ENCODE measurements at places on chromosomes 4 and X.
A peak's percentile ranks its signal among the peaks of the same experiment; 100 is the strongest.

GRCh38 chr4:25078523-25078922 lies 47.8 kb upstream of the LGI2 start:
- no peak for DNase-seq

- no peak for DNase-seq
Measured at GRCh38 chr4:13529128-13529919, 15.0 kb downstream of the NKX3-2 start.

- DNase-seq, result no peak
Measured at GRCh38 chr4:139599076-139599475, 43.1 kb upstream of the SETD7 start.

GRCh38 chr4:83353516-83353915 lies 18.9 kb upstream of the HPSE start:
- DNase-seq, result no peak

DNA sequence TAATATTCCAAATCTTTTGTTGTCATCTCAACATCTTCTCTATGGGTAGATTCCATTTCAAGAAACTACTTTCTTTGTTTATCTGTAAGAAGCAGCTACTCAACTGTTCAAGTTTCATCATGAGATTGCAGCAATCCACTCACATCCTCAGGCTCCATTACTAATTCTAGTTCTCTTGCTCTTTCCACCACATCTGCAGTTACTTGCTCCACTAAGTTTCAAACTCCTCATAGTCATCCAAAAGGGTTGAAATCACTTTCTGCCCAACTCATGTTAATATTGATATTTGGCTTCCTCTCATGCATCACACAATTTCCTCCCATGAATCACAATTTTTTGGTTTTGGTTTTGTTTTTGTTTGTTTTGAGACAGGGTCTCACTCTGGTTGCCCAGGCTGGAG lies 35.7 kb downstream of the ADH5 start:
- no peak for DNase-seq

DNA sequence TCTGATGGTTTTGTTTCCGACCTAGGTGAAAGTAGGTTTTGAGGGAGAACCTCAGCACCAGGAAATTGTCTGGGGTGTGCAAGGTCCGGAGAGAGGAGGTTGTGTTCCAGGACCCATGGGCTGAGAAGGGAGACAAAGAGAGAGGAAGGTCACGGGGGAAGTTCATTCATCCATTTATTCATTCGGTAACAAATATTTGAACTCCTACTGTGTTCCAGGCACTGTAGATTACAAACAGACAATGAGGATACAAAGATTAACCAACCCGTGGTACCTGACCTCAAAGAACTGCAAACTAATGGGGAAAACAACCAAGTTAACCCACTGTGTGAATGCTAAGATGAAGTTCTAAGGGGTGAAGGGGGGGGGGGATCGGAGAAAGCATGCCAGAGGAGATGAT lies 1.8 kb upstream of the GPC3 start:
- no peak for DNase-seq

DNA sequence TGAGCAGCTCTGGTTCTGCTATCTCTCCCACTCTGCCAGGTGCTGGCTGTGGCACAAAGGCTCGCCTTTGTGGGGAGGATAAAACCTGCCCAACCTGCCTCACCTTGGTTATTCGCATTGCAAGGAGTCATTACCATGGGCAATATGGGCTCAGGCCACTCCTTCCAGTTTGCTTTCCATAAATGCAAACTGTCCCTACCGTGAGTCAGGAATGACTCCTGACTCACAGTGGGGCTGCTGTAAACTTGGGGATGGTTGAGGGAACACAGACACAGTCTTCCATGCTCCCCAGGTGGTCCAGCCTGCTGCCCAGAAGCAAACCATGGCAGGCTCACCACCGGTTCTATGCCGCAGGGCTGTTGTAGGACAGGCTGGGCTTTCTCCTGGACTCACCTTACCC lies 36.1 kb downstream of the COQ2 start:
- DNase-seq, result peak; percentile 82

DNA sequence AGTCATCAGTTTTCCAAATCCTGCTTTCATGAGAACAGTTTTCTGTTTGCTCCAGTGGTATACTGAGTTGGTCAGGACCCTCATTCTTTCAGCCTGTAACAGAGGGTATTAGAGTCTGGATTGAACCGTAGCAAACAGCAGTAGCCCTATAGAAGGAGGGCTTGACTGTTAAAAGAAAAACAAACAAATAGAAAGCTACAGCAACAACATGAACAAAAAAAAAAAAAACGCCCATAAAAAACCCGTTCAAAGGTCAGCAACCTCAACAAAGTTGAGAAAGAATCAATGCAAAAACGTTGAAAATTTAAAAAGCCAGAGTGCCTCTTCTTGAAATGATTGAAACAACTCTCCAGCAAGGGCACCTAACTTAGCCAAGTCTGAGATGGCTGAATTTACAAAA lies 64.7 kb upstream of the UGT2B10 start:
- no peak for DNase-seq

GRCh38 chrX:129979207-129979920 lies 3.1 kb upstream of the BCORL1 start:
- no peak for DNase-seq

DNA sequence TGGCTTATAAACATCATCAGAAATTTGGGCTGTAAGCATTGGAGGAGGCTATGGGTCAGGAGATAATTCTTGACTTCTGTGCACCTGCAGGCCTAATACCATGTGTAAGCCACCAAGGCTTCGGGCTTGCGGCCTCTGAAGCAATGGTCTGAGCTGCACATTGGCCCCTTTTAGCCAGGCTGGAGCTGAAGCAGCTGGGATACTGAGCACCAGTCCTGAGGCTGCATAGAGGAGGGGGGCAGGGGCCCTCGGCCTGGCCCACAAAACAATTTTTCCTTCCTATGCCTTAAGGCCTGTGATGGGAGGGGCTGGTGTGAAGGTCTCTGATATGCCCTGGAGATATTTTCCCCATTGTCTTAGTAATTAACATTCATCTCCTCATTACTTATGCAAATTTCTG lies 373.0 kb upstream of the HTR2C start:
- DNase-seq, result no peak

DNA sequence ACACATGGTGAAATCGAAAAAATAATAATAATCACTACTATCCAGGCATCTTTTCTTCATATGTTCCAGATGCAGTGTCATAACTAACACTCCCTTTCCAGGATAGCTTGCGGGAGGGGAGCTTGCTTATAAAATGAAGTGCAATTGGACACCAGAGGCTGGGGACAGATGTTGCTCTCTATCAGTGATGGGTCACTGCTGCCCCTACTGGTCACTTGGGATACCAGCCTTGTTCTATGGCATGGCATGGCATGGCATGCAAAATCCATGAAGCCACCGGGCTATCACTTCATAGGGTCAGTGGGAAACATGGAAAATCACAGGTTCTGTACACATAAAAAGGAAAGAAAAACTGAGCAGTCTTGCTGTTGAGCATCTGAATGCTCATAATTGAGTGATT lies 168.1 kb downstream of the GLRA2 start:
- DNase-seq, result peak; percentile 13

DNA sequence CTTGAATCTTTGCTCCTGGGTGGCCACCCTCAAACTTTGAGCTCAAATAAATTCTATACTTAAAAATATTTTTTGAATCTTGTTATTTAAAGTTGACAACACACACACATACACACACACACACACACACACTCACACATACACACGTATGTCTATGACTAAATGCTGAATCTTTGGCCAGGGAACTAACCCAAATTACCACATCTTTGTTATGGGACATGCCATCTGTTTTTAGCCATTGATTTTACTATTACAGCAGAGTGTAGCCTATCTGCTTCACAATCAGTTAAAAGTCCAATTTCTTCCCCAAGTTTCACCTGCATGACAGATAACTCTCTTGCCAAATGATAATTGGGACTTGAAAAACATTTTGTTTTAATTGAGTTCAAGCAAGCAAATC lies 45.0 kb upstream of the USP46 start:
- DNase-seq, result no peak

- no peak for DNase-seq
Measured at GRCh38 chr4:6986072-6986780, 56.9 kb upstream of the TADA2B start.

- no peak for DNase-seq
Measured at GRCh38 chr4:1274871-1275270, 14.8 kb upstream of the MAEA start.

DNA sequence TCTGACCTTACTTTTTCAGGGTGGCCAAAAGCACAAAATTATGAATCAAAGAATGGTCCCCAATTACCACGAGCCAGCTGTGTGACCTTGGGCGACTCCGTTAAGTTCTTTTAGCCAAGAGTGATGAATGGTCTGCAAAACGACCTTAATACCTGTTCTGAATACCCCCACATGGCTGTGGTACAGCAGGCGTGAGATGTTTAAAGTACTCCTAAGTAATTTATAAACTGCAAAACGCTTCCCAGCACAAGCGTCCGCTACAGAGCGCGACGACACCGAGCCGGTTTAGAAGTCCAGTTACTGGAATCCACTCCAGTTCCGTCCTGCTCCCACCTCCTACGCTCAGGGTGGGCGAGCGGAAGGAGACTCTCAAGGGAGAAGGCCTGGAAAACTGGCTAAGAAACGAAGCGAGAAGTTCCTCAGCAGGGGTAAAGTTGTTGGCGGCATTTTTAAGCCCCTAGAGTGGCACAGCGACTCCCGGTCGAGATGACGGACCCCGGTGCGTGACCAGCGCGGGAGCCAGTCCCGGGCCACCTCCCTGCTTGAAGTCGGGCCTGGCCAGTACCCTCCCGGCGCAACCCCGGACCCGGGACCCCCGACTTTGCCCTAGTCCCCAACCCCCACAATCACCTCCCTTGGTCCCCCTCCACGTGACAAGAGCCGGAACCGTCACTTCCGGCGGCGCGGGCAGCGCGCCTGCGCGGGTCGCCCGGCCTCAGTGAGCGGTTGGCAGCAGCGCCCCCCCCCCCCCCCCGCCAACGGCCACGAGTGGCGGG lies 659 bp upstream of the BMP2K start:
- no peak for DNase-seq

- DNase-seq, result no peak
Measured at GRCh38 chr4:76059750-76060149, 14.8 kb upstream of the ART3 start.

- no peak for DNase-seq
Measured at GRCh38 chr4:1856943-1857699, 1.2 kb upstream of the LETM1 start.

GRCh38 chr4:70936200-70936787 lies 34.1 kb downstream of the MOB1B start:
- no peak for DNase-seq

DNA sequence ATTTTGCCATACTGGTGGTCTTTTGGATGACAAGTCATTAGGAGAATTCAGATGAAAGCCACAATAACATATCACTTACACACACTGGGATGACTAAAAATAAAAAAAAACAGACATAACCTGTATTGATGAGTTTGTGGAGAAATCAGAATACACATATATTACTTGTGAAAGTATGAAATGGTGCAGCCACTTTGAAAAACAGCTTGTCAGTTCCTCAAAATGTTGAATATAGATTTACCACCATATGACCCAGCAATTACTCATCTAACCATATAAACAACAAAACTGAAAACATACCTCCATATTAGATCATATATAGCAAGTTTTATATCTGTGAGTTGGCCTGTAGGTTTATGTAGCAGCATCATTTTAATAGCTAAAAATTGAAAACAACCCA lies 608.7 kb downstream of the TLL1 start:
- no peak for DNase-seq

GRCh38 chr4:119303587-119304305 lies 18.2 kb downstream of the FABP2 start:
- no peak for DNase-seq

DNA sequence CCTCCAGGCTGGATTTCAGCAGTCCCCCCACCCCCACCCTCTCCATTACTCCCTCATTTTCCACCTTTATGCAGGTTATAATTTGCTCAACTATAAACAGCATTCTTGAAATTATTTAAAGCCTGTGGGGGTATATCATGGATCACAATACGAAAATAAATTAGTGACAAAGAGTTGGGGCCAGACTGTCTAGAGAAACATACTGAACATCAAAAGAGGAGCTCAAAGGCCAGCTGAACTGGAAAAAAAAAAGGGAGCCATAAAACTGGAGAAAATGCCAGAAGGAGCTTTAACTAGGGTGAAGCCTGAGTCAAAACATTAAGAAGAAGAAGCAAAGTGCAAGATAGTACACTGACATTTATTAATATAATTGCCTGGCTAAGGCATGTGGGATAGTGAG lies 137.8 kb downstream of the ANTXR2 start:
- no peak for DNase-seq

DNA sequence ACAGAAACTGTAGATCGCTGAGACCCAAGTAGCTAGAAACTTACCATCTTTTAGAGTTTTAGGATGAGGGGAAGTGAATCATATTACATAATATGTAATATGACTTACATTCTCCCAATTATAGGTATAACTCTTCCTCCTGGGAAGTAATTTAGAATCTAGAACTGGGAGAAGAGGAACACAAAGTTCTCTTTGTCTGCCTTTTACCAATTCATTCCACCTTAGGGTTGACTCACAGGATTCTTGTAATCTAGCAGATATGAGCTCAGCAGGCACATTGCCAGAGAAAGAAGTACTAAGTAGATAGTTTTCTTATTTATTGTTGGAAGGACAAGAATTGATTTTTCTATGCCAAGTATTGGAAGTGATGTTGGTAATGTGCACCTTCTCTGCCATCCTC lies 58.0 kb upstream of the CCSER1 start:
- no peak for DNase-seq

DNA sequence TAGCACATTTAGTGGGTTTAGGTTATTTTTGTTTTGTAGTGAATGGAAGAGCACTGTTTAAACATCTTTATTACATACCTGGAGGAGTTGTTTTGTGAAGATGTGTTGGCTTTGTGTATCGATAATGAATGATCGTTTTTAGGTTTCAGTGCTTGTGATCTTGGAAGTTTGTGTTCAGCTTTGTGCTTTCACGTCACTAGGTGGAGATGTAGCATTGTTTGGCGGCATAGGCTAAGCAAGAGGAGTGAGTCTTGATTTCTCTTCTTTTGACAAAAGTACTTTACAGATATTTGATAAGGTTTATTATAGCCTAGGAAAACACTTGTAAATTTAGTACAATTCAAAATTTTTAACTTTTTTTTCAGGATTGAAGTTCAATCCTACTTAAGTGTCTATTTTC lies 50.4 kb downstream of the PDK3 start:
- DNase-seq, result no peak

- DNase-seq, result no peak
Measured at GRCh38 chr4:113009461-113009860, 40.0 kb upstream of the ANK2 start.

Measured in PC-9 (cell line).